ENCODE measurements at places on chromosomes 1 and 21.

- no peak for DNase-seq
Observed at GRCh38 chr1:21624571-21625389, 44.4 kb downstream of the RAP1GAP start.

GRCh38 chr1:64834734-64835133, 89.9 kb downstream of the RAVER2 start:
- no peak for DNase-seq

DNA sequence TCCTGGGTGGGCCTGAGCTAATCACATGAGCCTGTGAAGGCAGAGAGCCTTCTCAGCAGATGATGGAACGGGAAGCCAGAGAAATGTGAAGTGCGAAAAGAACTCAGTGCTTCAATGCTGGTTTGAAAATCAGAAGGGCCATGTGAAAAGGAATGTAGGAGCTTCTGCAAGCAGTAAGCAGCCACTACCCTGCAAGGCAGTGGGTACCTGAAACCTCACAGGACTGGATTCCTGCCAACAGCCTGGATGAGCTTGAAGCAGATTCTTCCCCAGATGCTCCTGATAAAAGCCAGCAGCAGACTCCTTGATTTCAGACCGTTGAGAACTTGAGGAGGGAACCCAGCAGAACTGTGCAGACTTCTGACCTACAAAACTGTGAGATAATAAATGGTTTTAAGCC, 158.6 kb downstream of the SYT2 start:
- DNase-seq = no peak

GRCh38 chr1:57188168-57188567, 222.4 kb upstream of the C8B start:
- DNase-seq = no peak

DNA sequence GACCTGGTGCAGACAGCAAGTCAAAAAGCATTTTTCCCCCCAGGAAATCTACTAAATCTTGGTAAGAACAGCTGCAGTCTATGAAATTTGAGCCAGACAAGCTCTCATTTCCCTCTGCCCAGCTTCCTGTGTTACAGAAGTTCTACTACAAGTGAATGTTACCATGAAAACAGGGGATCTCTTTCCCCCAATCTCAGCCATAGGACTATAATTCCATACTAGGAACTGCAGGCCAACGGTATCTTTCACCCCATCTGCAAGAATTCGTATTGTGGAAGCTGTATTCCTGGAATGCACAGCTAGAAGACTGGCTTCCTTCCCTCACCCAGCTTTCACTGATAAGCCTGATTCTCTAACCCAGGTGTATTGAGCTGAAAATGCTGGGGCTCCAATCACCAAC, 1655.4 kb downstream of the BRINP3 start:
- no peak for DNase-seq

All from left cardiac atrium (tissue), 4 donors.